ENCODE measurements at places on chromosomes 5 and 9. TPM values are rescaled to one million over a fixed set of nuclear protein-coding genes. Genes with fewer than 3 reads are reported as not detected.

The POU4F3 gene
- polyA plus RNA-seq = 0.06 TPM

The KIF4B gene
- polyA plus RNA-seq = 0.15 TPM

The SLC45A2 gene
- 0.28 TPM for polyA plus RNA-seq

The PCDHB14 gene
- polyA plus RNA-seq = 9.3 TPM

The LCN12 gene
- polyA plus RNA-seq = 25.3 TPM

The INSL6 gene
- polyA plus RNA-seq = 0.61 TPM

The PPP2R2B gene
- 0.40 TPM for polyA plus RNA-seq

The KIF20A gene
- polyA plus RNA-seq = 32.3 TPM

The IARS1 gene
- 71.8 TPM for polyA plus RNA-seq

The ENTPD2 gene
- polyA plus RNA-seq = 5.4 TPM

The PLAC8L1 gene
- 2.2 TPM for polyA plus RNA-seq

DNA sequence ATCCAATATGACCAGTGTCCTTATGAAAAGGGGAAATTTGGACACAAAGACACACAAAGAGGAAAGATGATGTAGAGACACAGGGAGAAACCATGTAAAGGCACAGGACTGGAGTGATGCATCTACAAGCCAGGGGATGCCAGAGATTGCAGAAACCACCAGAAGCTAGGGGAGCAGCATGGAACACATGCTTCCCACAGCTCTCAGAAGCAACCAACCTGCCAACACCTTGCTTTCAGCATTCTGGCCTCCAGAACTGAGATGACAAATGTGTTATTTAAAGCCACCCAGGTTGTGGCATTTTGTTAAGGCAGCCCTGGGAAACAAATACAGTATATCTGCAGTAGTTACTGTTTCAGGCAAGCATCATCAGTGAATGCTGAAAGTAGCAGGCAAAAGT, 23.2 kb downstream of the DAP start:
- no peak for DNase-seq

DNA sequence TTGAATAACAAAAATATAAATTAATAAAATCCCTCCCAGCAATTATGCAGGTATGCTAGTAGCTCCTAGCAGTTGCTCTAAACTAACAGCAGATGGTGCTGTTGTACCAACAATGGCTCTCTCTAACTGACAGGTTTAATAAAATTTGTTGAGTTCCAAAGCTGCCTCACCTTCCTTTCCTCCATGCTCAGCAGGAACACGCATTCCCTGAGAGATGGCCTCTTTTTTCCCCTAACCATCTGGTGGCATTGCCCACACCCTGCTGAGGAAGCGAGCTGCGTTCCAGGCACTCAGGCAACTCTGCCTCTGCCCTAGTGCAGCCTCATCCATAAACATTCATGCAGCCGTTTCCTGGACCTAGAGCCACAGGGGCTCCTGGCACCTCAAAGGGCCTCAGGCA, 106.2 kb downstream of the KLHL3 start:
- peak; percentile 34 for DNase-seq

- DNase-seq = no peak
These were observed 23.0 kb upstream of the NR3C1 start for GRCh38 chr5:143426437-143426991.

GRCh38 chr5:174172152-174172551, 126.6 kb downstream of the NSG2 start:
- no peak for DNase-seq

- DNase-seq = no peak
These were observed 62.0 kb upstream of the RNU6ATAC start for GRCh38 chr9:134226221-134226930.

GRCh38 chr9:16921855-16922254, 51.4 kb upstream of the BNC2 start:
- DNase-seq = no peak

GRCh38 chr5:69078921-69079540, 14.8 kb upstream of the SLC30A5 start:
- DNase-seq = no peak

DNA sequence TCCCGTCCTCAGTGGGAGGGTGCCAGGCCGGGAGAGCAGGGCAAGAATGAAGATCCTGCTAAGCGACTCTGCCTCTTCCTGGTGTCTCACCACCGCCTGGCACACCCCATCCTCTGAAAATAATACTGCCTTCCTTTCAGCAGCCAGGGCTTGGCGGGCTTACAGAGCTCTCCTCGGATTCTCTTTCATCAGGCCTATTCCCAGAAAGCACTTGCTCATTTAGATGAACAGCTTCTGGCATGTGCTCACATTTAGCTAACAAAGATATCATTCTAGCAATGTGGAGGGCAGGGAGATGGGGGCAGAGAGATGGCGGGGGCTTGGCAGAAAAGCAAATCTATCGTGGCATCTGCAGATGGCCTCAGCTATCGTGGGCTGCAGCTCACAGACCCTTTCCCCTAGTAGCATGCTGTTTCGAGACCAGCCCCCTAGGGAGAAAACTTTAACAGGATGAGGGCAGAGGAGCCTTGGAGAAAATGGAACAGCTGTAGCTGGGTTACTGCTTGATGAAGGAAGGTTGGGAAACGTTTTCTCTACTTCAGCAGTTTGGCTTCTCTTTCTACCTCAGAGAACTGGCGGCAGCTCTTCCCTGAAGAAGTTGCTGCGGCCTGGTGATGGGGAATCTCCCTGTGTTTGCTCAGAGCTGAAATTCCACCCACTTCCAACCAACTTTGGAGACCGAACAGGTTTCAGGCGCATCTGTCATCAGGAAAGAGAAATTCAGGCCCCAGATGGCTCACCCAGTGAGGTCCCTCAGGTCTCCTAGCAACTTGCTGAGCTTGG, 102.1 kb downstream of the TMEM174 start:
- DNase-seq = peak; percentile 11

- no peak for DNase-seq
These were observed 134.5 kb downstream of the SEC61B start for GRCh38 chr9:99356512-99356971.

DNA sequence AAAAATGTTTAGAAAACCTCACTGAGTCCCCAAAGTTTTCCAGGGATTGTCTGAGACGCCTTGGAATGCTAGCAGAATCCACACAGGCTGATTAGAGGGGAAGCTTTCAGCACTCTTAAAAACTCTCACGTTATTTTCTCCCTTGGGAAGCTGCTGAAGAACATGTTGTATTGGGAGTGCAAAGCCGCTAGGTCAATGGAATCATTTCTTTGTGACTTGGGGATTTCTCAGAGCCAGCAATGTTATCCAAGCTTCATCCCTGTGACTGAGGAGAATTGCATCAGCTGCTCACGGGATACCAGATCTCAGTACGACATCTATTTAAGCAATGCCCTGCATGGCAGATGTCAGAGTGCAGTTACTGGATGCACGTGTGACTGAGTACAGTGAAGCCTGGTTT, 426.4 kb upstream of the MPDZ start:
- DNase-seq = no peak

- DNase-seq = no peak
These were observed 130.2 kb upstream of the LMX1B start for GRCh38 chr9:126483468-126484073.

DNA sequence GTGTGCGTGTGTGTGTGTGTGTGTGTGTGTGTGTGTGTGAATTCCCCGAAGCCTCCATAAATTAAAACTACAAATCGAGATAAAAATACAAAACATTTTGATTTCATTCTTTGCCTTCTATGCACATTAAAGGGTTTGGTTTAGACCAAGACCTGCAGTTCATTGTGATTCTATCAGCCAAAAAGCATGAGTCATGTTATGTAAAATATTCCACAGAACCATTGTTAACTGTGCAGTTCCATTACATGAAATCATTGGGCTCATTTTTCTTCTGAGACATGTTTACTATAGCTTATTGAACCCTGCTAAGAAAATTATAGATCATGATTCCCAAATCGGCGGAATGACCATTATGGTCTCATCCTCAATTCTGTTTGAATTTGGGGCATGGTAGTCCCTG, 11.7 kb downstream of the CAVIN4 start:
- DNase-seq = no peak

DNA sequence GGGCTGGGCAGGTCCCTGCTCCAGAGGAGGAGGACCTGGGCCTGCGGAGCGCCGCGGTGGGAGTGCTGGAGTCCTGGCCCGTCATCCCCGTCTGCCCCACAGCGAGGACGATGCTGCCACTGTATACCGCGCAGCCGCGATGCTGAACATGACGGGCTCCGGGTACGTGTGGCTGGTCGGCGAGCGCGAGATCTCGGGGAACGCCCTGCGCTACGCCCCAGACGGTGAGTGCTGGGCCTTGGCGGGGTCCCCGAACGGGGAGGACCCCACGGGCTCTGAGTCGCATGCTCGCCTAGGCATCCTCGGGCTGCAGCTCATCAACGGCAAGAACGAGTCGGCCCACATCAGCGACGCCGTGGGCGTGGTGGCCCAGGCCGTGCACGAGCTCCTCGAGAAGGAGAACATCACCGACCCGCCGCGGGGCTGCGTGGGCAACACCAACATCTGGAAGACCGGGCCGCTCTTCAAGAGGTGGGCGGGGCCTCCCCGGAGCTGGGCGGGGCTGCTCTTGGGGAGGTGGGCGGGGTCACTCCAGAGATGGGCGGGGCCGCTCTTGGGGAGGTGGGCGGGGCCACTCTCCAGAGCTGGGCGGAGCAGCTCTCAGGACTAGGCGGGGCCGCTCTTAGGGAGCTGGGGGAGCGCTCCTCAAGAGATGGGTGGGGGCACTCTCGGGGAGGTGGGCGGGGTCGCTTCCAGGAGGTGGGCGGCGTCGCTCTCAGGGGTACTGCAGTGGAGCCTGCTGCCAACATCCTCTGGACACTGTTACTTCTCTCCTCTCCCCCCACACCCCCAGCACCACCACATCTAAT, 13.1 kb downstream of the LRRC26 start:
- DNase-seq = no peak

GRCh38 chr5:60891667-60892066, 47.6 kb upstream of the ELOVL7 start:
- no peak for DNase-seq

GRCh38 chr5:107705402-107706014, 34.8 kb upstream of the EFNA5 start:
- no peak for DNase-seq

DNA sequence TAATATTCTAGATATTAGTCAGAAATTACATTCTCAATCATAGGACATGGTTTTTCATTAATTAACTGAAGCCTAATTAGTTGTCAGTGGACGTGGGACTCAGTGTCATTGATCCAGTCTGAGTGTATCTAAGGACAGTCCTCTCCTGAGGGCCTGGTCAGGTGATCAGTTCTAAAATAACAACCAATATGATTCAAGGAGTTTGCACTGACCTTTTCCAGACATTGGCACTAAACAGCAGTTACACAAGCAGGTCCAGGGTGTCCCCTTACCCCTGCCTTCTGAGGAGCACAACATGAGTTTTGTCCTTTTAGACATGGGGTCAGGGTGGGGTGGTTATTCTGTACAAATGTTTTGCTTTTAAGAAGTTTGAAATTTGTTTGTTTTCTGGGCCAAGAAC, 97.8 kb downstream of the CMYA5 start:
- DNase-seq = no peak

GRCh38 chr9:128340691-128341434, 536 bp downstream of the SLC27A4 start:
- no peak for DNase-seq

- DNase-seq = no peak
These were observed 47.3 kb downstream of the NUP155 start for GRCh38 chr5:37323607-37324006.

- DNase-seq = no peak
These were observed 43.7 kb upstream of the APBA1 start for GRCh38 chr9:69715825-69716224.

DNA sequence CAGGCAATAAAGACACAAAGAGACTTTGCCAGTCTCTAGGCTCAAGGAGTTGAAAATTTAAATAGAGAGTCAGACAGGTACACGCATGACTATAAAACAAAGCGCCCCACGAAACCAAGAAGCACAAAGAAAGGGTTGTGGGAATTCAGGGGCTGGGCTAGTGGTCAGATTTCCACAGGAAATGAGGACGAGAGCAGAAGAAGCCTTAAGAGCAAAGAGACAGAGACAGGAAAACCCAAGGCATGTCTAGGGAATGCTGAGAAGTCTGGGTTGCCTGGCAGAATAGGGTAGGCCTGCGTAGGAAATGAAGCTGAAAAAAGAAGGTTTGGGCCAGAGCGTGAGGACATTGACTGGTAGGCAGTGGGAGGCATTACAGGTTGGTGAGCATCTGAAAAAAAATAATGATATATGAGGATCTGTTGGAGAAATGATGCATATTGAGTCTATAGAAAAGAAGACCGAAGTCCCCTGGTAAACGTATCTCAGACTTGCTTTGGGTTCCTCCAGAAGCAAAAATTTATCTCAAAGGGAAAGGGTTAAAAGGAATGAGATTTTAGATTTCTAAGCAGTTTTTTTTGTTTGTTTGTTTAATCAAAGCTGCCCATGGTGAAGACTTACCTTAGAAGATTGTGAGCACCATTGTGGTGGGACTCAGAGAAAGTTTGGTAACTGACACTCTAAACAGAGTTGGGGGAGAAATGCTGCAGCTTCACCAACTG, 51.8 kb downstream of the SLC1A3 start:
- no peak for DNase-seq

DNA sequence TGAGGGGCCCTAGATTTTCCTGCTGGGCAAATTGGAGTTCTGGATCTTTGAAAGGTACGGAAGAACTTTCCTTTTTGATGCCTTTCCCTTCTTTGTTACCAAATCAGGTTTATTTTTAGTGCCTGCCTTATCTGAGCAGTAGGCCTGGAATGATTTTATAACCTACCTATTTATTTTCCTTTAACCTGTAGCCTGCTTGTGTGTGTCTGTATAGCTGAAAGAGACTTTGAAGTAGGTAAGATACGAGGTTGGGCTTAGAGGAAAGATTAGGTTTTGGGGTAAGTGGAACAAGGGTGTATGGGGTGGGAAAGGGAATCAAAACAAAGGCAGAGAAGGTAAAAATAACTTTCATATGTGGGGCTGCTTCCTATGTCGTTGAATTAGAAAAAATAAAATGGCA, 211.2 kb downstream of the CD180 start:
- no peak for DNase-seq

GRCh38 chr5:178487911-178488600, 102.1 kb downstream of the COL23A1 start:
- DNase-seq = no peak

GRCh38 chr9:123727332-123727731, 202.6 kb downstream of the DENND1A start:
- no peak for DNase-seq

DNA sequence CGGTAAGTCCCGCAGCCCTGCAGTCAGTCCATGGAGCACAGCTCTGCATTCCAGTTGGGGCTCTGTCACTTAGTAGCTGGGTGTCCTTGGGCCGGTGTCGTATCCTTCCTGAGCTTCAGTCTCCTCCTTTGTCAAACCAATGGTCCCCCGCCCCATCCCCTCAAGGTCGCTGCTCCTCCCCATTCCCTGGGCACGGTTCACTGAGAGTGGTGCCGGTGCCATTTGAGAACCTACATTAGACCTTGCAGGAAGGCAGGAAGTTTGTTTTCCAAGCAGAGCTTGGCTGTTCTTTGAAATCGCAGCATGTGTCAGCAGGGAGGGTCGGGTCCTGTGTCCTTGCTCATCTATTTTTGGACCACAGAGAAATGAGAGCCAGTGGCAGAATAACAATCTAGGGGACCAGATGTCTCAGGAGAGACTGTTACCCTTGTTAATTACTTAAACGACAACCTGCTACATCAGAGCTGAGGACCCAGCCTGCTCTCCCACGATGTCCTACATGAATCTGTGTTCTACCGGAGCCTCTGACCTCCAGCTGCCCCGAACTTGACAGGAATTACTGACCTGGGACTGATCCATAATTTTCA, 21.7 kb upstream of the BARHL1 start:
- DNase-seq = no peak

GRCh38 chr5:124436294-124436693, 310.1 kb downstream of the ZNF608 start:
- DNase-seq = no peak
